Cortex of kidney (tissue), 1 donor: ENCODE measurements at places on chromosomes 4 and X.

DNA sequence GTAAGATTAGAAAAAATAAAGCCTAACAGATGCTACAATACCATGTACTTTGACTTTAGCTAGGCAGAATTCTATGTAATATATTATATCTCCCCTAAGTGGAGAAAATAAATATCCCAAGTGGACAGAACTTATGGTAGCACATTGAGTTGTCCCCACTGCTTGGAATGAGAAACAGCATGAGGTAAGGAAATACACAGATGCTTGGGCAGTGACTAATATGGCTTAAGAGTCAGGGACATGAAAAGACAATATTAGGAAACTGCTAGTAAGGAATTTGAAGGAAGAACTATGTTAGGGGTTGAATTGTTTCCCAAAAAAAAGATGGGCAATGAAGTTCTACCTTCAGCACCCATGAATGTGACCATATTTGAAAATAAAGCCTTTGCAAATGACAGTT lies 2265.1 kb downstream of the PCDH7 start:
- no peak for DNase-seq

DNA sequence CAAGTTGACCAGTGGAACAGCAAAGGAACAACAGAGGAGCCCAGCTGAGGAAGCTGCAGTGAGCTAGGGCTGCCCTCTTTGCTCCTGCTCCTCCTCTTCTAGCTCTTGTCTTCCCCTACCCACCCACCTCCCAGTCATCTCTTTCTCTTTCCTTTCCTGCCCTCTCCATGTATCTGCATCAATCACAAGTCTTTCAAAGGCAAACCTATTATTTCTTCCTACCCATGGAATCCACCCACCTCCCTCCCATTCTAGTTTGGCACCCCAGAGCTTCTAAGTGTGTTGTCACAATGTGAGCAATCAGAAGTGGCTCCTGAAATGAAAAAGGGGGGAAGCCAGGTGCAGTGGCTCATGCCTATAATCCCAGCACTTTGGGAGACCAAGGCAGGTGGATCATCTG lies 69.3 kb downstream of the TSC22D3 start:
- DNase-seq = no peak

GRCh38 chr4:67234296-67234695 lies 311.0 kb downstream of the CENPC start:
- no peak for DNase-seq

GRCh38 chrX:32280489-32280888 lies 930.9 kb downstream of the DMD start:
- no peak for DNase-seq

GRCh38 chr4:17915439-17915838 lies 104.7 kb downstream of the NCAPG start:
- no peak for DNase-seq

- DNase-seq = no peak
Measured at GRCh38 chr4:181593703-181594102, 649.5 kb upstream of the TENM3 start.

DNA sequence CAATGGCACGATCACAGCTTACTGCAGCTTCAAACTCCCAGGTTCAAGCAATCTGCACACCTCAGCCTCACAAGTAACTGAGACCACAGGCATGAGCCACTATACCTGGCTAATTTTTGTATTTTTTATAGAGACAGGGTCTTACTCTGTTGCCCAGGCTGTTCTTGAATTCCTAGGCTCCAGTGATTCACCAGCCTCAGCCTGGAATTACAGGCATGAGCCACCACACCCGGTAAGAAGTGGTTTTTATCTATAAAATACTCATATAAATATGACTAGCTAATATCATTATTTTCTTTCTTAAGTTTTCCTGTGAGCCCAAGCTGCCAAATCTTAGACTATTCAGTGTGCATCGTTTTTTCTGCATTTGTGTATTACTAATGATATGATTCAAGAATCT lies 4.4 kb downstream of the SCFD2 start:
- DNase-seq = no peak

DNA sequence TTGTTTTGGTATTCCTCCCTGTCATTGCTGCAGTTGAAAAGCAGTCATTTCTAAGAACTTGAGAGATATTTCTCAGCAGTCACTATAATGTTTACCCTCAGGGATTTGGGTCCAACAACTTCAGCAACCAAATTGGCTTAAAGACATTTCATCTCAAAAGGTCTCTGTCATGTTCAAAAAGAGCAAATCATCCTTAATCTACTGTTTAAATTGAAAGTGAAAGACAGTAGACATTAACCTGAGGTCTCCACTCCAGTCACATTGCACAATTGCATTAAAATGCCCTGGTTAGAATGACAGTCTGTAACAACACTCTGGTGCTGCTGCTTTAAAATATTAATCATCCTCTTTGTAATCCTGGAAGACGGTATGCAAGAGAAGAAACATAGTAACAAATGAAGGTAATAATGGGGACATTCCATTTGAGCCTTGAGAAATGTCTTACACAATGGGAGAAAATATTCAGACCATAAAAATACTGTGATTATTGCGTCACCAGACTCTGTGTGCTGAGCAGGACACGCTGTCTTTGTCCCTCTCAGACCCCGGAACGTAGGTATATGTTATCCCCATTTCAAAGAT lies 90.2 kb upstream of the UNC5C start:
- no peak for DNase-seq

- DNase-seq = no peak
Measured at GRCh38 chr4:187396106-187396505, 599.5 kb upstream of the ZFP42 start.
